ENCODE measurements at places on chromosomes 5 and 9. TPM values are rescaled to one million over a fixed set of nuclear protein-coding genes. Genes with fewer than 3 reads are reported as not detected.
A peak's percentile ranks its signal among the peaks of the same experiment; 100 is the strongest.

TMC1 gene
- total RNA-seq, result 0.36 TPM

PCDH12 gene
- not detected for total RNA-seq

EGFLAM gene
- total RNA-seq, result 14.8 TPM

DHFR gene
- total RNA-seq, result 51.5 TPM

DNA sequence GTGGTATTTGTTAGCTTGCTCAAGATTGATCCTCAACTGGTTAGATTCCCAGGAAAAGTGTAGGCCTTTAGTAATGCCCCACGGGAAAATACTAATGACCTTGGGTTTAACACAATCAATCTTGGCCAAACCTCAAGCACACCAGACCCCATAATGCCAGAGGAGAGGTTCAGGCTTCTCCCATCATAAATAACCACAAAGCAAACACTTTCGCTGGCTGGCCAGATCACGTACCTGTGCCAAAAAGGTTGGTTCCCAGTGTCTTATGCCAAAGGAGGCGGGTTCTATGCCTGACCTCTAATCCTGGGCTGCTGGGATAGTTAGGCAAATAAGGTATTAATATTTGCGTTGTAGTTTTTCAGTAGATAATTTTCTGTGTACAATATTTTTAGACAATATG lies 379.2 kb upstream of the CDH18 start:
- H3K36me3 ChIP-seq, result no peaks in the 10 kb centered on the region
- H3K27ac ChIP-seq, result no peak overlapping the region
- no peaks in the 10 kb centered on the region for H3K4me1 ChIP-seq
- no peak for DNase-seq
- no peak overlapping the region for H3K4me3 ChIP-seq
- no peaks in the 10 kb centered on the region for H3K27me3 ChIP-seq

GRCh38 chr9:20504930-20505329 lies 117.4 kb downstream of the MLLT3 start:
- no peak for DNase-seq
- H3K27me3 ChIP-seq, result no peaks in the 10 kb centered on the region
- no peak overlapping the region for H3K27ac ChIP-seq

- H3K4me1 ChIP-seq, result peaks cover 54% of the 10 kb centered on the region
- peaks cover 3% of the 10 kb centered on the region for H3K36me3 ChIP-seq
- peak overlapping the region; percentile 70 for H3K4me3 ChIP-seq
- H3K27ac ChIP-seq, result peak overlapping the region; percentile 94
Measured at GRCh38 chr9:35659340-35659739, 1.2 kb downstream of the CCDC107 start.

- H3K27ac ChIP-seq, result no peak overlapping the region
- peaks cover 12% of the 10 kb centered on the region for H3K4me1 ChIP-seq
- no peak overlapping the region for H3K4me3 ChIP-seq
- no peaks in the 10 kb centered on the region for H3K27me3 ChIP-seq
- no peaks in the 10 kb centered on the region for H3K36me3 ChIP-seq
Measured at GRCh38 chr9:37295178-37295577, 127.3 kb upstream of the GRHPR start.

GRCh38 chr5:13211064-13211463 lies 733.4 kb downstream of the DNAH5 start:
- H3K4me1 ChIP-seq, result no peaks in the 10 kb centered on the region
- no peak overlapping the region for H3K4me3 ChIP-seq
- no peak for DNase-seq
- H3K27me3 ChIP-seq, result no peaks in the 10 kb centered on the region

- no peaks in the 10 kb centered on the region for H3K4me1 ChIP-seq
- no peaks in the 10 kb centered on the region for H3K27me3 ChIP-seq
- H3K36me3 ChIP-seq, result no peaks in the 10 kb centered on the region
- H3K4me3 ChIP-seq, result no peak overlapping the region
- no peak overlapping the region for H3K27ac ChIP-seq
- no peak for DNase-seq
Measured at GRCh38 chr9:127290561-127291065, 26.0 kb downstream of the GARNL3 start.

DNA sequence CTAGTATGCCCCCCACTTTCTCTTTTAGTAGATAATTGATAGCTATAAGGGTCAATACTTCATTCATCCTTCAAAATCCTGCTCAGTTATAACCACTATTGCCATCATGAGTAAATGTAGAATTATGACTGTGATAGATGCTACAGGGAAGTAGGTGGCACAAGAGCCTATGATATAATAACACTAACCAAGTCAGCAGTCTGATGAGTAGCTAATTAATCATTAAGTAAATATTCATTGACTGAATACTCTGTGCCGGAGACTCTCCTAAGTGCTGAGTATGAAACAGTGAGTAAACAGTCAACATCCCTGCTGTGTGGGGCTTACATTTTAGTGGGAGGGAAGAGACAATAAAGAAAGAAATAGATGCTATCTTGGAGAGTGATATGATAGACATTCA lies 430.3 kb upstream of the ZNF462 start:
- no peaks in the 10 kb centered on the region for H3K4me1 ChIP-seq
- DNase-seq, result peak; percentile 56
- no peaks in the 10 kb centered on the region for H3K36me3 ChIP-seq
- no peak overlapping the region for H3K27ac ChIP-seq
- H3K4me3 ChIP-seq, result no peak overlapping the region
